ENCODE measurements at places on chromosomes 7 and 10.

DNA sequence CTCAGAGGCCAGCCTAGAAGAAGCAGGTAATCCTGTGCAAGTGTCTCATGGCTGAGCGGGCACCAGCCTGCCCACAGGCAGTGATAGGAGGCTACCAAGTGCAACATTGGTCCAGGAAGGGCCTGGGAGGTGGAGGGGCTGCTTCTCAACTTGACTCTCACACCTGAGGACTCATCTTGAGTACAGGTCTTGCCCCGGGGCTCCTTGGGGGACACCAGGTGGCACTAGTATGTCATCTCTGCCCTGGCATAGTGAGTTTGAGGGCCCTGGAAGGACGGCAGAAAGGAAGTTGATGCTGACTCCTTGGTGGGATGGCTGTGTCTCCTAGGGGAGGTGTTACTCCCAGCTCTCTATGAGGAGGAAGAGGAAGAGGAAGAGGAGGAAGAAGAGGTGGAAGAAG lies 2.3 kb downstream of the CCDC136 start:
- no peak for DNase-seq

DNA sequence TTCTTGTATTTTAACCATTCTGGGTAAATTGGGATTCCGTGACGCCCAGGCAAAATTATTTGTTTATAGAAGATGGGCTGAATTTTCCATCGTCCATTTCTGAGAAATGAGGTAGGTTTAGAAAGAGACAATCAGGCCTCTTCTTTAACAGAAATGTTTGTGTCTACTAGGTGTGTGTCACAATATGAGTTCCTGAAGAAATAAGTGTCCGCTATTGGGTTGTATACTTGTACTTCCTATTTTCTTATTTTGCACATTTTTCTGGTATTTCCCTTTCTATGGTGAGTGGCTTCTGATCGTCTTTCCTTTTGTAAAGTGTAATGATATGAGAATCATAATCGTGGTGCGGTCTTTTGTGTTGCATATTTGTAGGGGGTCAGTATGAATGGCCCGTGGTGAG lies 83.9 kb downstream of the TCF7L2 start:
- no peak for DNase-seq

- no peak for DNase-seq
Measured at GRCh38 chr10:37856881-37857286, 526 bp downstream of the ZNF248 start.

DNA sequence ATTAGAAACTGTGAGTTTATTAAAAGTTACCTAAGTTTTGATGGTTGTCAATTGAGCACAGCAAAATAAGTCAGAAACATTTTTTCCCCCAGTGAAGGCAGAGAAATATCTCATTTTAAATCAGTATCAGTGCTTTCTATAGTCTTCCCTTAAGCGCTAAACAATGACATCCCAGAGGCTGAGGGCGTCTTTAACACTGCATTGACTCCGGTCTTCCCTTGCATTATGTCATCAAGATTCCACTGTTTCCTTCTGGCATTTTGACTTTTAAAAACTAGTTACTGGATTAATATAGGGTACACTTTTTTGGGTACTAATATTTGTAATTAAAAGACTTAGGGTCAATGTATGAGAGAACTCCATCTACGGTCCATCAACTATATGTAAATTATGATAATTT lies 3.9 kb downstream of the GLUD1 start:
- no peak for DNase-seq

GRCh38 chr7:143511593-143512047 lies 33.9 kb downstream of the TAS2R41 start:
- no peak for DNase-seq
